ENCODE measurements at places on chromosomes 11 and 22.

DNA sequence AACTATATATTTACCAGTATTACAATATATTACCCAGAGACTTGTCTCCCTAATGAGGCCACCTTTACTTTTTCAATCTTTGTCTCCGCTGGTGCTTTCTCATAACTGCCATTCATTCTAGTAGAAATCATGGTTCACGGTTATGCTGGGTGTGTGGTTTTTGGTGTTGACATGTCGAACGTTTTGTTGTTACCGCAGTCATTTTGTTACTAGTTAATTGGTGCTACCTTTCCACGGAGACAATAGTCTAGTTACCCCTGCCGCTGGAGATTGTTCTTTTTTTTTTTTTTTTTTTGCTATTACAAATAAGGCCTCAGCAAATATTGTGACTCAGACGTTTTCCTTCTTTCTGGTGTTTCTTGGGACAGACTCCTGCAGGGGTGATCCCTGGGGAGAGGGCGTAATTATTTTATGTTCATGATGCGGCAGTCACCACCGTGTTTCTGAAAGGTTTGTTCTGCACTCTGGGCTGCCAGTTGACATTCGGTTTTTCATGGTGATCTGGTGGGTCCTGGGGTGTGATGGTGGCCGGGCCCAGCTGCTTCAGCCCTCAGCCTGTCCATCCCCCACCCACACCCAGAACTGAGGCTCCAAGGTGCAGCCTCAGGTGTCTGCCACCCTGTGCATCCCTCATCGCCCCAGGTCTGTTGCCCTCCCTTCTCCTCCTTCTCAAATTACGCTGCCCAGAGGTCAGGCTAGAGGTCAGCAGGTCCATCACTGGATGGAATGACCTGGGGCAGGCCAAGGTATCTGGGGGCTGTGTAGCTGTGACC, 28.6 kb downstream of the LRP5 start:
- DNase-seq: no peak

- DNase-seq: no peak
These were observed 44.1 kb downstream of the FANCF start for GRCh38 chr11:22581354-22582150.

GRCh38 chr11:2211113-2211971, 39.7 kb upstream of the TH start:
- peak; percentile 0 for DNase-seq

DNA sequence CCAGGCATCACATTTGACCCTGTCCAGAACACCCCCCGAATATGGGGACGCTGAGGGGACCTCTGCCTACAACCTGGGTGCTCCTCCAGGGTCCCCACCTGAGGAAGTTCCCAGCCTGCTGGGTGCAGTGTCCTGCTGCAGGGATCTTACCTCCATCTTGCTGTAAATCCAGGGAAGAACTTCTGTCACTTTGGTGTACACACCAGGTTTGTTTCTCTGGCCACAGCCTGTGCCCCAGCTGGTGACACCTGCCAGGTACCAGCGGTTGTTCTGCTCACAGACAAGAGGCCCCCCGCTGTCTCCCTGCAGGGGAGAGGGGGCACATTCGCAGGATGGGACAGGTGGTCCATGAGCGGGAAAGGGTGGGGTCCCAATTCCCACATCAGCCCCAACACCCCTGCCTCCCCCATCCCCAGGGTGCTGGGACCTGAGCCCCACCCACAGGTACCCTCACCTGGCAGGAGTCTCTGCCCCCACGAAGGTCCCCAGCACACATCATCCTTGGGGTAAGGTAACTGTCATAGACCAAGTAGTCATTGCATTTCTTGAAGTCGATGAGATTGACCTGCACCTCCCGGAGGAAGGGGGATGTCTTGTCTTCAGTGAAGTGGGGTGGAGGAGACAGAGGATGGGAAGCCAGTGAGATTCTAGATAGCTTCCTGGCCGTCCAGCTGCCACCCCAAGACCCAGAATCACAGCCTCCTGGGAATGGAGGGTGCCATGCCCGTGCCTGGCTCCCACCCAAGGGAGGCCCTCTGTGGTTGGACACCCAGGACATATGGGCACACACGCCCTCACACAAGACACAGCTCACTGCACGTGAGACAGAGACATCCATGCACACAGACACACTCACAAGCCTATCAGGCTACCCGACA, 25.5 kb downstream of the TMPRSS13 start:
- no peak for DNase-seq

DNA sequence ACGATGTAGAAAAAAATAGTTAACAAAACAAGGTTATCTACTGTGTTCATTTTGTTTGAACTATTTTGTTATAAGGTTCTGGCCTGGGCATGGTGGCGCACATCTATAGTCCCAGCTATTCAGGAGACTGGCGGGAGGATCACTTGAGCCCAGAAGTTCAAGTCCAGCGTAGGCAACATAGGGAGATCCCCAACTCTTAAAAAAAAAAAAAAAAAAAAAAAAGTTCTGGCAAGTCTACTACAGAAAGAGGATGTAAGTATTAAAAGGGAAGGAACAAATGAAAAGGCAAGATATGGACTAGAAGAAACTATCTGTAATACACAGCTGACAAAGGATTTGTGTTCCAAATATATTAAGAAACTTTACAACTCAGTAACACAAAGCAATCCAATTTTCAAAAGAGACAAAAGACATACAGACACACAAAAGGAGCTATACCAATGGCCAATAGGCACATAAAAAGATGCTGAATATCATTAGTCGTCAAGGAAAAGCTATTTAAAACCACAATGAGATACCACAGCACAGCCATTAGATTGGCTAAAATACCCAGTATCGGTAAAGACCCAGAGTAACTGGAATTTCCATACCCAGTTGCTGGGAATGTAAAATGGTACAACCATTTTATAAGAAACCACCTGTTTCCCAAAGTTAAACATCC, 27.4 kb downstream of the RRAS2 start:
- no peak for DNase-seq

GRCh38 chr11:43866969-43867368, 13.7 kb upstream of the ALKBH3 start:
- DNase-seq: no peak

Data from stimulated activated naive CD8-positive, alpha-beta T cell treated with anti-CD3 and anti-CD28 coated beads, Interleukin-15, Interleukin-2, amounts not matched to agents 100 U/mL and 50 U/mL, for 24 hours (primary cell).